ENCODE measurements at places on chromosomes 6 and 20. TPM values are rescaled to one million over a fixed set of nuclear protein-coding genes. Genes with fewer than 3 reads are reported as not detected.

- H3K36me3 ChIP-seq: no peaks in the 10 kb centered on the region
- H3K27me3 ChIP-seq: peaks cover 27% of the 10 kb centered on the region
- peaks cover 5% of the 10 kb centered on the region for H3K4me1 ChIP-seq
- no peak overlapping the region for H3K27ac ChIP-seq
- no peak for DNase-seq
Measured at GRCh38 chr6:33132081-33132524, 56.3 kb downstream of the HLA-DPB1 start.

DNA sequence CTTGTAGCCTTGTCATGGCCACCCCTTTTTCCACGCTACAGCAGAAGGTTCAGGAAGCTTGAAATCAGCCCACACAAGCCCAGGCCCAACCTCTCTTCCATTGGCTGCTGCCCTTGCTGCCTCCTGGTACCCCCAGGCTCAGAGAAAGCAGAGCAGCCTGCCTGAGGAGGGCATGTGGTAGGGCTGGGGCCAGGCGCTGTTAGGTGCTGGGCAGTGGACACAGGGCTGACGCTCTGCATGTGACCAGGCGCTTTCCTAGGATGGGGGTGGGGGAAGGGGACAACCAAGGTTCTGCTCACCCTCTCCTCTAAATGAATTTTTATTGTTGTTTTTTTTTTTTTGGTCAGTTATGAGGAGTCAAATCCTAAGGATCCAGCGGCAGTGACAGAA, 36.3 kb upstream of the ID1 start:
- no peak overlapping the region for H3K4me3 ChIP-seq
- no peaks in the 10 kb centered on the region for H3K27me3 ChIP-seq
- H3K27ac ChIP-seq: no peak overlapping the region
- DNase-seq: no peak

- peaks cover 5% of the 10 kb centered on the region for H3K36me3 ChIP-seq
- no peak for DNase-seq
- H3K4me3 ChIP-seq: no peak overlapping the region
- H3K27me3 ChIP-seq: no peaks in the 10 kb centered on the region
Measured at GRCh38 chr6:137763436-137763835, 103.6 kb upstream of the TNFAIP3 start.

DNA sequence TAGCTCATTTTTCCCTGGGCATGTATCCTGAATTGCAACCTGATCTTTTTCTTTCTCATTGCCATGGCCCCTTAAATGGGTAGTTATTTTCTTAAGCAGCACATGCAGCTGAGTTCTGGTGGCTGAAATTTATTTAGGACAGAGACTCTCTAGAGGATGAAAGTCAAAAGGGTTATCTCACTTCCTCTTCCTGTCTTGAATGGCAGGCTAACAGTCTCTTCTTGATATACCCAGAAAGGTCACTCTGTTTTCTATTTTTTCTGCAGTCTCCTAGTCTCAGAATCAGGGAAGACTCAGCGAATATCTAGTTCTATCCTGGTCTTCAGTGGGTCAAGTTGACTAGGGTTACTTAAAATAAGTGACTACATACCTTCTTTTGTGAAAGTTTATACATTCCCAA, 243.3 kb downstream of the EPHA7 start:
- H3K27ac ChIP-seq: no peak overlapping the region
- H3K4me1 ChIP-seq: no peaks in the 10 kb centered on the region
- H3K4me3 ChIP-seq: no peak overlapping the region
- H3K27me3 ChIP-seq: no peaks in the 10 kb centered on the region

DNA sequence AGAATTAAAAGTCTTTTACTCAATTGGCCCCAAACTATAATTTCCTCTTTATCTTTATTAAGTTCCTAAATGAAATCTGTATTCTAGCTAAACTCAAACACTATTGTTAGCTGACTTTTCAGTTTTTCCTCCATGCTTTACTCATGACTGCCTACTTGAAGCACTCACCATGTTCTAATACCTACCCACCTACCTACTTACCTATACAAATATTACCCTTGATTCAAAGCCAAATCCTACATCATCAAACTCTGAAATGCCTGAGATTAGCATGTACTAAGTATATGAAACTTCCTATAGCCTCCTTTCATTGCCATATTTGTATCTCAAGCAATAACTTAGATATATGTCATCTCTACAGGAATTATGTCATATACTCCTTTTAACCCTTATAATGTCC, 259.7 kb downstream of the HDGFL1 start:
- no peak overlapping the region for H3K27ac ChIP-seq
- DNase-seq: no peak

DNA sequence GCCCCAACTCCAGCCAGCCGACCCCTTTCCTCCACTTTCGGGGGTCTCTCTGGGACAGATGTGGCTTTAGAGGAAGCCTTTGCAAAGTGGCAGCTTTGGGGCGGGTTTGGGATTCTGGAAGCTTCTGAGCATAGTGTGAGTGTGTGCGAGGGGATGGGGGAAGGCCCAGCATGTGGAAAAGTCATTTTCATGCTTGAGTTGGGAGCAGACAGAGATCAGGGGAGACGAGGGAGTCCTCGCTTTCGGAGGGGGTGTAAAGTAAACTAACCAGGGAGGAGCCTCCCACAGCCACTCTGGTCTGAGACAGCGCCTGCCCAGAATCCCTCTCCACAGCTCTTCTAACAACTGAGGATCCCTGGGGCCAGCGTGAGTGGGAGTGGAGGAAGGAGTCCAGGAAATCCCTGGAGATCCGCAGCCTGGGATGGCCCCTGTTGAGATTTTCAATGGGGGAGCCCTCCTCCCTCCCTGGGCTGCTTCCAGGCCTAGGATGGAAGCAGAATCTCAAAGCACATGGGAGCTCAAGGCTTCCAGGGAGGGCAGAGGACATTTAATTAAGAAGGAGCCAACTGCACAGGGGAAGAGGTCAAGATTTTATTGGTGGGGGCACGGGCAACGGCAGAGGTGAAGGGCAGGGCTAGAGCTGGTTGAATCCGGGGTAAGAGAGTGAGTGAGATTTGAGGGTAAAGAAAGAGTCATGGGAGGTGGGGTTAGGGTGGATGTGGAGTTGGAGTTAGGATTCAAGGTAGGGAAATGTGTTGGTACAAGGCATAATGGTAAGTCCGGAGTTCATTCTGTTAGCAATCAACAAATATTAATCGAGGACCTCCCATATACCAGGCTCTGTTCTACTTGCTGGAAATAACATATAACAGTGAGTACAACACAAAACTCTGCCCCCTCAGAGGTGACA, 102.3 kb upstream of the FOXP4 start:
- no peak overlapping the region for H3K4me3 ChIP-seq
- H3K27ac ChIP-seq: no peak overlapping the region
- DNase-seq: no peak
- peaks cover 37% of the 10 kb centered on the region for H3K4me1 ChIP-seq
- H3K27me3 ChIP-seq: peaks cover 60% of the 10 kb centered on the region
- no peaks in the 10 kb centered on the region for H3K36me3 ChIP-seq

CNKSR3 gene
- total RNA-seq: not detected

SNRNP48 gene
- total RNA-seq: 21.6 TPM

GRCh38 chr6:148041546-148041945, 301.1 kb upstream of the SASH1 start:
- no peak overlapping the region for H3K27ac ChIP-seq
- no peak for DNase-seq
- no peaks in the 10 kb centered on the region for H3K4me1 ChIP-seq
- H3K4me3 ChIP-seq: no peak overlapping the region
- no peaks in the 10 kb centered on the region for H3K36me3 ChIP-seq

GRCh38 chr6:11718463-11718862, 60.1 kb downstream of the ADTRP start:
- H3K27ac ChIP-seq: no peak overlapping the region
- H3K4me3 ChIP-seq: no peak overlapping the region
- peaks cover 12% of the 10 kb centered on the region for H3K36me3 ChIP-seq
- peaks cover 28% of the 10 kb centered on the region for H3K4me1 ChIP-seq
- no peaks in the 10 kb centered on the region for H3K27me3 ChIP-seq

DNA sequence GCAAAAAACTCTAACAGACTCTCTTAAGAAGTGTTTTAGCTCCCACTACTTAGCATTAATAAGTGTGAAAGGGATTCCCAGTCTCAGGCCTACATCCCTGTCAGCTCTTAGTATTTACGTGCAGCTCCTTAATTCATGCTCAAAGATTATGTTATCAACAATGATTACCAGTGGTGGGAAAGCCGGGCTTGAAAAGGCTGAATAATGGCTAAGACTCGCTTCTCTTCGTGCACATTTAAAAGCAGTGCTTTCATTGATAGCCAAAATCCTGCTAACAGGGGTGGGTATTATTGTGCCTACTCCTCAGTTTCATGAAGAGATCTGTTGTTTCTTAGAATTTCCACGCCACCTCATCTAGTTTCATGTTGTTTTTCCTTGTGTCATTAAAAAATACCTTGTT, 518.8 kb downstream of the GRIK2 start:
- H3K36me3 ChIP-seq: no peaks in the 10 kb centered on the region
- no peak overlapping the region for H3K27ac ChIP-seq
- no peak for DNase-seq
- no peaks in the 10 kb centered on the region for H3K27me3 ChIP-seq
- H3K4me3 ChIP-seq: no peak overlapping the region

GRCh38 chr6:117306227-117306790, 41.0 kb downstream of the VGLL2 start:
- no peaks in the 10 kb centered on the region for H3K4me1 ChIP-seq
- H3K4me3 ChIP-seq: no peak overlapping the region
- no peak for DNase-seq
- peaks cover 4% of the 10 kb centered on the region for H3K27me3 ChIP-seq
- no peak overlapping the region for H3K27ac ChIP-seq

DNA sequence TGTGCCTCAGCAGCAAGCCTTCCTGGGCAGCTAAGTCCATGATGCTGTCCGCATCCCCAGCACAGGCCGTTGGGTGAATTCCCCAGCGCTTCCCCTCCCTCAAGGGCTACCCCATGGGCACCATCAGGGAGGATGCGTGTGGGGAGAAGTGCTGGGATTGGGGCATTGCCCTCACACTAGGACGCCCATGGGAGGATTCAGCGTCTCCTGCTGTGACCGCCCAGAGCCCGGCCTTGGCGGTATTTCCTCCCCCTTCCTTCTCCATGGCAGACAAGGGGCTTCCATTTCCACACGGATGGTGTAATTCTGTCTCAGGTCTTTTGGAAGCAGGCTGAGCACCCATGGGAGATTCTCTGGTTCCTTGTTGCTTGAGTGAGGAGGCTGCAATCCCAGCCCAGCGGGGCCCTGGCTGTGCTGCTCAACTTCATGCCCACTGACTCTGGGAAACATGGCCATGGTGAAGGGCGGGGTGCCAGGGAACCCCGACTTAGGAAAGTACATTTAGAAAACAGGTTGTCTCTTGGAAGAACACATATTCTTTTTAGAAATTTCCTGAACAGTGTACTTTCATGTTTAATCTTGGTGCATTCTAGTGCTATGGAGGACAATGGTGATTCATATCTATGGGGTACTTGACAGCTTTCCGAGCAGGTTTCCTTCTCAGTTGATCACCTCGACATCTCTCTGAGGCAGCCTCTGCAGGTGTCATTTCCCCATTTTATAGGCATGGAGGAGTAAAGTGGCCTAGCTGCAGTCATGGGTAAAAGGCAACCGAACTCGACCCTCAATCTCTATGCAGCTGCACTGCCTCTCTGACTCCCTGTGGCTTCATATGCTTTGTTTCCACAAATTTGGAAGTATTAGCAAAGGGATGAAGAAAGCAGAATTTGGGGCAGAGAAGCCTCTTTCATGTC, 178.2 kb upstream of the CST7 start:
- H3K4me3 ChIP-seq: no peak overlapping the region
- H3K27ac ChIP-seq: no peak overlapping the region
- H3K4me1 ChIP-seq: no peaks in the 10 kb centered on the region
- H3K36me3 ChIP-seq: no peaks in the 10 kb centered on the region
- no peak for DNase-seq
- H3K27me3 ChIP-seq: peaks cover 15% of the 10 kb centered on the region

DNA sequence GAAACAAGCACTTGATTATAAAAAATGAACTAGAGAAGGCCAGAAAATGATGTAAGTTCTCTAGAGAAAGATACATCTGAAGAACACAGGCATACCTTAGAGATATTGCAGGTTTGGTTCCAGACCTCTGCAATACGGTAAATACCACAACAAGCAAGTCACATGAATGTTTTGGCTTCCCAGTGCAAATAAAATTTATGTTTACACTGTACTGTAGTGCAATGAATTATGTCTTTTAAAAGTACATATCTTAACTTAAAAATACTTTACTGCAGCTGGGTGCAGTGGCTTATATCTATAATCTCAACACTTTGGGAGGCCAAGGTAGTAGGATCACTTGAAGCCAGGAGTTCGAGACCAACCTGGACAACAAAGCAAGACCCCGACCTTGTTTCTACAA, 10.9 kb upstream of the KIAA1586 start:
- peaks cover 23% of the 10 kb centered on the region for H3K27me3 ChIP-seq
- H3K36me3 ChIP-seq: no peaks in the 10 kb centered on the region
- H3K4me3 ChIP-seq: no peak overlapping the region
- DNase-seq: no peak

DNA sequence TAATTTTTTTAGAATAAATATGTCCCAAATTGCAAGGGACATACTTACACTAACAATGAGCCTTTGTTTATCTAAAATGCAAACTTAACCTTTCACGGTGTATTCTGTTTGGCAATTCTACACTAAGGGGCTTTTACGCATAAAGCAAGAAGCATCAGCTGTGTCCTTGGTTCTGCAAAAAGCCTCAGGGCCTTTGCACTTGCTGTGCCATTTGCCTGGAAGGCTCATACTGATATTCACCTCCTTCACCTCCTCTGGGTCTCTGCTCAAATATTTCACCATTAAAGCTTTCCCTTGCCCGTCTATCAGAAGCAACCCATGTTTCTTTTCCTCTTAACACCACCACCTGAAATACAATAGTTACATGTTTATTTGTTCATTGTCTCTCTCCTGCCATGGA, 8.9 kb upstream of the BMP7 start:
- no peak overlapping the region for H3K27ac ChIP-seq
- no peaks in the 10 kb centered on the region for H3K36me3 ChIP-seq
- DNase-seq: no peak

DNA sequence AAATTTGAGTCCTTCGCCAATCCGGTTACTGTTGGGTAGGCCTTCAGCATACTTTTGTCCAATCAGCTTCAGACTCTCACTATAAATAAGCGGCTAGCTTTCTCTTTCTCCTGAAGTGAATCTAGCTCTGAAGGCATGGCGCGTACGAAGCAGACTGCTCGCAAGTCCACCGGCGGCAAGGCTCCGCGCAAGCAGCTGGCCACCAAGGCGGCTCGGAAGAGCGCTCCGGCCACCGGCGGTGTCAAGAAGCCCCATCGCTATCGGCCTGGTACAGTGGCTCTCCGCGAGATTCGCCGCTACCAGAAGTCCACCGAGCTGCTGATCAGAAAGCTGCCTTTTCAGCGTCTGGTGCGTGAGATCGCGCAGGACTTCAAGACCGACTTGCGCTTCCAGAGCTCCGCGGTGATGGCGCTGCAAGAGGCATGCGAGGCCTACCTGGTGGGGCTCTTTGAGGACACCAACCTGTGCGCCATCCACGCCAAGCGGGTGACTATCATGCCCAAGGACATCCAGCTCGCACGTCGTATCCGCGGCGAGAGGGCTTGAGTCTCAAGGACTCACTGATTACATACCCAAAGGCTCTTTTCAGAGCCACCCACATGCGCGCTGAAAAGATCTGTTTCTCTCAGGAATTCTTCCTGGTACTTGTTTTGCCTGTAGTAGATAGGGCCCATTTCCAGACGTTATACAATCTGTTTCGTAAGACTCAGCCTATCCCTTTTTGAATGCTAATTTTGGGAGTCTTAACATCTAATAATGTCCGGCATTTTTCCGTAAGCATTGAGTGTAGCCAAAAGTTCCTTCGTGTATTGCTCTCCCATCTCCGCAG, 102.0 kb downstream of the OR2B2 start:
- H3K4me1 ChIP-seq: peaks cover 52% of the 10 kb centered on the region
- no peaks in the 10 kb centered on the region for H3K27me3 ChIP-seq
- peak; percentile 83 for DNase-seq

PRR18 gene
- not detected for total RNA-seq
